ENCODE measurements at places on chromosomes 13 and 19.

- no peak for DNase-seq
Observed at GRCh38 chr19:4279530-4280422, 710 bp downstream of the SHD start.

DNA sequence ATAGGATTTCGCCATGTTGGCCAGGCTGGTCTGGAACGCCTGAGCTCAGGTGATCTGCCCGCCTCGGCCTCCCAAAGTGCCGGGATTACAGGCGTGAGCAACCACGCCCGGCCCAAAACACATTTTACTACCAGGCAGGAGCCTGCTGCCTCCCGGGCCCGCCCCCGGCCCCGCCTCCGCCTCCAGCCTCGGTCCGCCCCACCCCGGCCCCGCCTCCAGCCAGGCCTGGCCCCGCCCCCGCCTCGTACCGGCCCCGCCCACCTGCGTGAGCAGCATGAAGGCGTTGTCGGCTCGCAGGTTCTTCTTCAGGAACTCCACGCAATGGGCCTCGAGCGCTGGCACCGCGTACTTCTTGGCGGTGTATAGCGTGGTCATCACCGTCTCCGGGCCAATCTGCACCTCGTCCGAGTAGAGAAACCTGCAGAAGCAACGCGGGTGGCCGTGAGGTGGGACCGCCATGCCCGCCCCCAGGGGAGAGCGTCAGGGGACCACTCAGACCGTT, 22.7 kb downstream of the BTBD2 start:
- DNase-seq: no peak

DNA sequence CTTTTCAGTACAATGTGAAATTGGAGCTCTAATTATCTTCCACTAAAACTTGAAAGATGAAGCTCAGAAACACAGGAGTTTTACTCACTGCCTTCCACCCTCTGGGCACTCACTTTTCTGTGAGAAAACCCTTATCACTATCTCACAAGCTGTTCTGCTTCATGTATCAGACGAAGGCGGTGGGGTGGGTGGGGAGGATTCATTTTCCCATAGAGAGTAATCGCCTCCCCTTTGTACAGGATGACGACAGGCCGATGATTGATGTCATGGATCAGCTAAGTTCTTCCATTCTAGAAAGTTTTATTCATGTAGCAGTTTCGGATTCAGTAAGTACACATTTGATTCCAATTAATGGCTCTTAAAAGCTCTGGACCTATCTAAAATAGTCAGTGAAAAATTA, 139.9 kb downstream of the ZAR1L start:
- no peak for DNase-seq

- DNase-seq: no peak
Observed at GRCh38 chr13:114074671-114075315, 57.6 kb downstream of the RASA3 start.

- no peak for DNase-seq
Observed at GRCh38 chr13:26370553-26370952, 116.6 kb downstream of the CDK8 start.

DNA sequence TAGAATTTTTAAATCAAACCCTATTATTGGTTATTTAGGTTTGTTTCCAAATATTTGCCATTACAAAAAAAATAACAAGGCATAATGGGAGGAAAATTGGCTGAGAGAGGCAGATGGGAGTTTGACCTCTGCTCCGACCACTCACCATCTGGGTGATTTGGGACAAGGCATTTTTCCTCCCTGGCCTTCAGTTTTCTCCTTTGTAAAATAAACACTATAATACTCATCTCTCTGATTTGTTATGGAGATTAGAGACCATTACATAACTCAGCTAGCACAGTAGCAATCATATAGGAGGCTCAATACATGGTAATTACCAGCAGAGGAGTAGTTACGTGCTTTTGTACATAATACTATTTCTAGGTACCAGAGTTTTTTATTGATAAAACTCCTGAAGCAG, 70.2 kb upstream of the STK24 start:
- DNase-seq: no peak

- DNase-seq: peak; percentile 45
Observed at GRCh38 chr19:4369109-4369887, 25.9 kb downstream of the MPND start.

DNA sequence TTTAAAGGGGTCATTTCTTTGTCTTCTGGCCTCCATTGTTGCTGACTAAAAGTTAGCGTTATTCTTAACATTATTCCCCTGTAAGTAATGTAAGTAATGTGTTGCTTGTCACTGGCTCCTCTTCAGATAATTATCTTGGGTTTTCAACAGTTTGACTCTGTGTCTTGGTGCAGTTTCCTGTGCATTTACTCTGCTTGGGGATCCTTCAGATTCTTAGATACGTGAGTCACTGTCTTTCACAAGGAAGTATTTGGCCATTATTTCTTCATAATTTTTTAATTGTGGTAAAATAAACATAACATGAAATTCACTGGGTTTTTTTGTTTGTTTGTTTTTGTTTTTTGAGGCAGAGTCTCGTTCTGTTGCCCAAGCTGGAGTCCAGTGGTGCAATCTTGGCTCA, 13.5 kb upstream of the OR7D2 start:
- no peak for DNase-seq

DNA sequence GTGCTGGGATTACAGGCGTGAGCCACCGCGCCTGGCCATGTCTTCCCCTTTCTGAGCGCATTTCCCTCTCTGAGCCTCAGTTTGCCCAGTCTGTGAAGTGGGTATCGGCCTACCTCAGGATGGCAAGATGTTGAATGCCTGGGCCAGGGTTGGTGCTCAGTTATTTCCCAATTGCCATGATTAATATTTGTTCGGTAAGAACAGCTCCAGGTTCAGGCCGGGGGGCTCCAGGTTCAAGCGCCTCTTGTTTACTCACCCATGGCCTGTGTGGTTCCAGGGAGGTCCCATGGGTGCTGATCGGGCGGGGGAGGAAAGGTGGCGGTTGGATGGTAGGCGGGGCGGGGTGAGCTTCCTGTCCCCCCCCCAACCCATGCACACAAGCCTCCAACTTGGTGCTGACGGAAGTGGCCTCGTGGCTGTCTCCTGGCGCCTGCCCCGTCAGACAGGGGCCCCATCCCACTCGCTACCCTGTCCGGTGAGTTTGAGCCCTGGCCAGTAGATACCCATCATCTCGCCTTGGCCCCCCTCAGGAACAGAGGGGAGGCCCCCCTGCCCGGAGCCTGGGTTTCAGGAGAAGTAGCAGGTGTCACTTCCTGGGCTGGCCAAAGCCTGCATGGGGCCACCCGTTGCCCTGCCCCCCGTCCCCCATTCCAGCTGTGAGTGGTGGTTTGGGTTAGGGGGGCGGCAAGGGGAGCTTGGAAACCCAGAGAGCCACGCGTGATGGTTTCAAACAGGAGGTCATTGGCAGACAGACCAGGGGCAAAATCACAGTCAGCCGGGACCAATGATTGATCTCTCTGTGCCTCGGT, at the start of gene FCHO1:
Gene FCHO1 (plus strand): TSS at position 375 of the 809 bp plus-strand sequence. CDS start 3,688 bp downstream, outside the sequence.
- peak; percentile 77 for DNase-seq

- no peak for DNase-seq
Observed at GRCh38 chr19:35565016-35565856, 1.8 kb upstream of the ATP4A start.

DNA sequence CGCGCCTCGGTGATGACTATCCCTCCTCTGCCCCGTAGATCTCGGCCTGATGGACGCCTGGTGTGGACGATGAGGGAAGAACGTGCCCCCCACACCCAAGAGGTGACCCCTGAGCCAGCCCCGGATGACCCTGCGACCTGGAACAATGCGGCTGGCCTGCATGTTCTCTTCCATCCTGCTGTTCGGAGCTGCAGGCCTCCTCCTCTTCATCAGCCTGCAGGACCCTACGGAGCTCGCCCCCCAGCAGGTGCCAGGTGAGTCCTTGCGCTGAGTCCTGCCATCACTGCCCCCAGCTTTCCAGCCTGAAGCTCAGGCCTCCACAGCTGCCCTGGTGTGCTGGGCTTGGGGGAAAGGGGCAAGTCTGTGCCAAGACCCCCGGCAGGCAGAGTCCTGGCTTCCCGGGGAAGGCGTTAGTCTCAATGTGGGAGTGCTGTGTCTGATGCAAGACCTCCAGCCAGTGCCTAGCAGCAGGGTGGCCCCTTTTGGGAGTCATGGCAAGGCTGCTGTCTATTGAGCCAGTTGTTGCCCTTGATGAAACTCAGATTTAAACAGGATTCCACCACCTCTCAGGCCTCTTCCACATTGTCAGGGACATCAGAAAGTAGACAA, 67.5 kb downstream of the CHST8 start:
- no peak for DNase-seq

DNA sequence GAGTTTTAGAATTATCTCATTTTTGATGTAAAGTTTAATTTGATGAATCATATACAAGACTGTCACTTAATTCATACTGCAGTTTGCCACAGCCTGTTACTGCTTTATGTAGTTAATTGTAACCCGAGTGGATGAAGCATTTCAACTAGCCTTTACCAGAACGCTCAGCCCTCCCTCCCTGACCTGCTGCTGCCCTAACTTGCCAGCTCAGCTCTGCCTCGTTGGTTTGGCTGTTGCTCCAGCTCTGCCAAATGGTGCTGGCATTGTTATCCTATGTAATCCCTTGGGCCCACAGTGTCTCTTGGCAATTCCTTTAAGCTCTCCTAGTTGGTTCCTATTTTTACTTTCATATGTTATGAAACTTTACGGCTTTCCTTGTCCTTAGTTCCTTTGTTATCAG, 113.3 kb downstream of the LMO7 start:
- DNase-seq: no peak

DNA sequence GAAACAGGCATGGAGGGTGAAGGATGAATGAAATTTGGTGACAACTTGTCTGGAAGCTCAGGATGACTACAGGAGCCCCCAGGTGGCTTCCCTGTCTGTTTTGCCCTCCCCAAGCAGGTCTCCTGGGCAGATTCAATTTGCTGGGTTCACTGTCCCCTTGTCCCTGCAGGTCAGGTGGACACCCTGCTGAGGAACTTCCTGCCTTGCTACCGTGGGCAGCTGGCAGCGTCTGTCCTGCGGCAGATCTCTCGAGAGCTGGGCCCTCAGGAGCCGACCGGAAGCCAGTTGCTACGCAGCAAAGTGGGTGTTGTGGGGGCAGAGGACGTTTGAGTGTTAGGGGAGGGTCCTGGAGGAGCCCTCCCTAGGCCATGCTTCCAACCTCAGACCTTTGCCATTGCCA, 19.1 kb downstream of the PGLS start:
- DNase-seq: no peak

DNA sequence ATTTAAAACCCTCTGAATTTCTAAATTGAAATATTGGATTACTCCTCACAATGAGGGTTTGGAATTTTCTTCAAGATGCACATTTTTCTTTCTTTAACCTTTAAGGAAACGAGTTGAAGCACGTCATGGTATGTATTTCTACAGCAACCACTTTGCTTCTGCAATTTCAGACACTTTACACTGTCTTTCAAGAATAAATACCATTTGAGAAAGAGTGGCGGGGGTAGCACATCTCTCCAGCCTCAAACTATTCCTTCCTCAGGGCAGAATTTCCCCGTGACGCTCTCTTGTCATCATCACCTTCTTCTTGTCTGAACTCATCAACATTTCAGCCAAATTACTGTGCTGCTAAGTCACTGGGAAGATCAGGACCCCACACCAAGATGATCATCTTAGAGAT, 1073.4 kb downstream of the EFNB2 start:
- DNase-seq: no peak

DNA sequence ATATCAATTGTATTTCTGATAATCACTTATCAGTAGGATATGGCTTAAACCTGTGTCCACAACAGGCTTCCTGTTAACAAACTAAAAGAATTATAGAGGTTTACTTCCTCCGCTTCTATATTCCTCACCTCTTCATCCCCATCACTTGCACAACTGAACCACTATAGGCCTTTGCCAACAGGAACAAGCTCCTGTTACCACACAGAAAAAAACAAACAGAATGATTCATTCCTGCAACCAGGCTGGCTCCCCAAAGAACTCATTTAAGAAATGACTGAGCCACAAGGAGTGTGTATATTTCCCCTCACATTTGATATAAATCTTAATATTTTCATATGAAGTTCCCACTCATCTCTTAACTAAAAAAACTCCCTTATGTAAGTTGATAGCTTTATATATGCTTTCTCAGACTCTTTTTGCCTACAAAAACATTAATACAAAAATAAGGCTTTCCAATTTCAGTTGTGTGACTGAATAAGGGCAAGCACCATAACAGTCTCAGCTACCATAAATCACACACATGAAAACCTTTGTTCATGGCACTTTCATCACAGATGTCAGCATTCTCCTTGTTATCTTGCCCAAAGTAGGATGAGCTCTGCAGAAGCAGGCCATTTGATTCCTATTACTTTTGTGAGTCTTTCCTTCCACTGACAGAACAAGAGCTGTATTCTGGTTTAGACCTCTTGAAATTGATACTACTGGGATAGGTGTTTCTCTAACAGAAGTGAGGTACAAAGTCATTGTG, 366.8 kb downstream of the SLITRK1 start:
- no peak for DNase-seq

GRCh38 chr19:51368366-51369282, at the start of gene CLDND2:
Gene CLDND2 (minus strand): TSS chr19:51369003. CDS start chr19:51368577, 426 bp downstream.
- DNase-seq: no peak

DNA sequence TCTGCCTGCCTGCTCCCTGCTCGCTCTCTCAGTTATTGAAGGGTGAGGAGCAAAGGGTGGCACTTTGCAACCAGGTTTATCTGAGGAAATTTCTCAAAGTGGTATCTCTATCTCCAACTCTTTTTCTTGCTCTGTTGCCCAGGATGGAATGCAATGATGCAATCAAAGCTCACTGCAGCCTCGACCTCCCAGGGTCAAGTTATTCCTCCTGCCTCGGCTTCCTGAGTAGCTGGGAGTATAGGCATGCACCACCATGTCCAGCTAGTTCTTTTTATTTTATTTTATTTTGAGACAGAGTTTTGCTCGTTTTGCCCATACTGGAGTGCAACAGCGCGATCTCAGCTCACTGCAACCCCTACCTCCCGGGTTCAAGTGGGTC, 4.9 kb downstream of the ACTMAP start:
- no peak for DNase-seq

DNA sequence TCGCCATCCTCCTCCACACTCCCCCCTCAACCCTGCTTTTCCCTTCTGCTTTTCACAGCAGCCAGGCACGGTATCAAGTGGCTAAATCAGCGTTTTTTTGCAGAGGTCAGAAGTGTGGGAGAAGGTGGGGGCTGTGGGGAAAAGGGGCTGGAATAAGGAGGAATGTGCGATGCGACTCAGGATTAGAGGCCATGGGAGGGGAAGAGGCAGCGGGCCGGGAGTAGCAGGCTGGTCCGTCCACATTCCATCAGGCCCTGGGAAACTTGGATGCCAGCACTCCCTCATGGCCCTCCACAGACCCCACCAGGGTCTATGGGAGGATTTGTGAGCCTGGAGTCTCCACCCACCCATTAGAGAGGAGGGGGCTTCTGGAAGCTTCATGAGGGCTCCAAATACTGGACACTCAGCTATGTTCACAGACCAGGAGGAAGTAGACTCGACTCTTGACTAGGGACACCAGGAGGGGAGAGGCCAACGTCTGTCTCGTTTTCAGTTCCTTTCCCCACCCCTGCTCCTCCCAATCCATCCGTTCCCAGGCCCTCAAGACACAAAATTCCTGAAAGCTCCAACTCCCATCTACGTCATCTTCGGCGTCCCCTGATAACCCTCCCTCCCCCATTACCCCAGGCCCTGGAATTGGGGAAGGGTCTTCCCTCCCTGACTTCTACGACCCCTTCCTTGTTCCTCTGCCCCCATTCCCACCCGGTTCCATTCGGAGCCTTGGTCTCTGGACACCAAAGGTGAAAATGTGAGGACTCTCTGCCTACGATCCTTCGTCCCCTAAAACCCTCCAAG, 3.3 kb upstream of the KCNC3 start:
- no peak for DNase-seq

- DNase-seq: peak; percentile 34
Observed at GRCh38 chr19:39502640-39503417, 4.1 kb downstream of the DLL3 start.
